CD4-positive, alpha-beta T cell treated with Interleukin-4 for 4 hours (primary cell): ENCODE measurements at places on chromosomes 7 and 10.

- DNase-seq: no peak
These were observed 161.5 kb downstream of the SEMA3D start for GRCh38 chr7:85025312-85025756.

DNA sequence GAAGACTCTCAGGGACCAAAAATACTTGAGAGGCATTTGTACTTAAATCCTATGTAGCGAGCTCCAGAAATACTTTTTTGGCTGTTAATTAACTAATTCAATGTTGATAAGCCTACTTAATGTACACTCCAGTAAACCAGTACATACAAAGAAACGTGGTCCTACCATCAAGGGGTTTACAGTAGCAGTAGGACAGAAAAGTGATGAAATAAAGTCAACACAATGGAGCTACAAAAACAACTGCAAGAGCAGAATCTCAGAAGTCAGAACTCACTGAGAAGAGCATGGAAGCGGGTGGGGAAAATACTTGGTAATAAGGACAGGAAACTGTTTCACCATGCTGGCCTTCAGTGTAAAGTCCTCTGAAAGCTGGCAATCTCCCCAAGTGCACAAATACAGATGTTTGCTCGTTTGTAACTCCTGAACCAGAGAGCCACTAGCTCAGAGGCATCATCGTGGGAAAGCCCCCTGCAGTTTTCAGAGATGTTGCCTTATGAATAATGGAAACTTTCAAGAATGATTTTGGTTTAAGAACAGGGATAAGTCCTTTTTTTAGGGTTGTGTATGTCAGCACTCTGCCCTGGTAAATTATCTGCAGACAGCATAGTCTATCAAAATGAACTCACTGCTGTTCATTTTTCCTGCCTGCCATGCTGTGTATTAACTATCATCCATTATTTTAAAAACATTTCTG is 233.2 kb downstream of the SORCS1 start:
- no peak for DNase-seq

- DNase-seq: no peak
These were observed 56.3 kb upstream of the CAMK2B start for GRCh38 chr7:44381494-44382220.

GRCh38 chr7:69953136-69954067 is 355.1 kb downstream of the AUTS2 start:
- no peak for DNase-seq

GRCh38 chr7:92691578-92691977 is 101.4 kb upstream of the FAM133B start:
- peak; percentile 72 for DNase-seq

DNA sequence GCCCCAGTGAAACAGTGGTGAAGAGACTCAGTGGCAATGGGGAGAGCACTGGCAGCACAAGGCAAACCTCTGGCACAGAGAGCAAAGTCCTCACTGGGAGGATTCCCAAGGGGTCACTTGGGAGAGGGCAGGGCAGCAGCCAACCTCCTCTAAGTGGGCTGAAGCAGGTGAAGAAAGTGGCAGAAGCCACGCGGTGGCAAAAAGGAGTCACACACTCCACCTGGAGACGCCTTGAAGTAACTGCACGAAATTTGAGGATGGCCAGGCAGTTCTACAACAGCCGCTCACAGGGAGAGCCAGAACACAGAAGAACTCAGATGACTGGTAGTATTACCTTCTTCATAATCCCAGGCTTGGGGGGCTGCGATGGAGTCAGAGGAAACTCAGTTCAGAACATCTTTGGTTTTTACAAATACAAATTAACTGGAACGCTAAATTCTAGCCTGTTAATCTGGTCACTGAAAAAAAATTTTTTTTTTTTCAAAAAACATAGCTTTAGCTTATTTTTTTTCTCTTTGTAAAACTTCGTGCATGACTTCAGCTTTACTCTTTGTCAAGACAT is 574 bp upstream of the IL6 start:
- peak; percentile 39 for DNase-seq

- no peak for DNase-seq
These were observed 55.9 kb upstream of the PCGF5 start for GRCh38 chr10:91164520-91165065.

- no peak for DNase-seq
These were observed 174.8 kb upstream of the NAMPT start for GRCh38 chr7:106459397-106460072.

GRCh38 chr7:18019555-18019954 is 8.1 kb downstream of the PRPS1L1 start:
- no peak for DNase-seq

- DNase-seq: no peak
These were observed 181.1 kb downstream of the TNS3 start for GRCh38 chr7:47400741-47401206.

- no peak for DNase-seq
These were observed 60.0 kb upstream of the CYTH3 start for GRCh38 chr7:6332386-6332785.

- DNase-seq: no peak
These were observed 376.4 kb downstream of the TCERG1L start for GRCh38 chr10:130935128-130935439.

DNA sequence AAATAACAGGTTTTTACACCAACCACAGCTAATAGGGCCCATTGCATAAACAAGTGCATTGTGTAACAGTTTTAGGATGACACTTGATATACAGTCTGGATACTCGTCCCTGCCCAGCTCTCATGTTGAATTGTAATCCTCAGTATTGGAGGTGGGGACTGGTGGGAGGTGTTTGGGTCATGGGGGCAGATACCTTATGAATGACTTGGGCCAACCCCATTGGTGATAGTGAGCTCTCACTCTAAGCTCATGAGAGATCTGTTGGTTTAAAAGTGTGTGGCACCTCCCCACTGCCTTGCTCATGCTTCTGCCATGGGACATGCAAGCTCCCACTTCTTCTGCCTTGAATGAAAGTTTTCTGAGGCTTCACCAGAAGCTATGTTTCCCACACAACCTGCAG is 136.7 kb downstream of the PDE1C start:
- DNase-seq: no peak

- no peak for DNase-seq
These were observed 19.8 kb upstream of the AKR1B1 start for GRCh38 chr7:134478707-134479106.

DNA sequence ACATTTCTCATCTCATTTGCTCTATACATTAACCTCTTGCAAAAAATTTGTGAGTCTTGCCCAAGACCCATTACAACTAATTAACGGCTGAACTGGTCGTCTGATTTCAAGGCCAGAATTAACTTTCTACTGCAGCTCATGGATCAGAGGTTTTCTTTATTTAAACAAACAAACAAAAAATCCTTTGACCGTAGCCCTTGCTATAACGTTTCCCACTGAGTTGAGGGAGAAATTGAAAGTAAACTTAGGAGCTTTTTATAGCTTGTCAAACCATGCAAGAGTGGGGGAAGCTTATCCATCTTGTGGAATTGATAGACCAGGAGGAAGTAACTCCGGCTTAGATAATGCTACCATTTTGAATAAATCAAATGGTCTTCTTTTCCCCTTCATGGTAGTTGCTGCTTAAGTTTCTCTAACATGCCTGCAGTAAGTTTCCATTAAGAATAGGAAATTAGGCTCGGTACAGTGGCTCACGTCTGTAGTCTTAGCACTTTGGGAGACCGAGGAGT is 3.3 kb downstream of the SRGN start:
- DNase-seq: no peak

DNA sequence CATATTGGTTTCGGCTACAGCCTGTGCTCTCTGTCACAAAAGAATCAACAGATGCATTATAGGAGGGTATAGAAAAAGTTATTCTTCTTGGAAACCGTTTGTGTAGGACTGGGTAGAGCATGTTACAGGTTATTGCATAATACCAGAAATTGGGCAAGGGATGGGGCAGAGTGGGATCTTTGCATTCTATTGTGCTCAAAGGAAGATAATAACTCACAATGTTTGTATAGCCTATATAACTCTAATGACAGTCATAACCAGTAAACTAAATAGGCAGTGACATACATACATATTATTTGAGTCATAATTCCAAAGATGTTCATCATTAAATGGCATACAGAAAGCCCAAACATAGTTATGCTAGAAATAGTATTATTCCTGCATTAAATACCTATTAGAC is 179.7 kb downstream of the XPNPEP1 start:
- DNase-seq: no peak

GRCh38 chr10:32937911-32938424 is 20.1 kb downstream of the ITGB1 start:
- DNase-seq: no peak

DNA sequence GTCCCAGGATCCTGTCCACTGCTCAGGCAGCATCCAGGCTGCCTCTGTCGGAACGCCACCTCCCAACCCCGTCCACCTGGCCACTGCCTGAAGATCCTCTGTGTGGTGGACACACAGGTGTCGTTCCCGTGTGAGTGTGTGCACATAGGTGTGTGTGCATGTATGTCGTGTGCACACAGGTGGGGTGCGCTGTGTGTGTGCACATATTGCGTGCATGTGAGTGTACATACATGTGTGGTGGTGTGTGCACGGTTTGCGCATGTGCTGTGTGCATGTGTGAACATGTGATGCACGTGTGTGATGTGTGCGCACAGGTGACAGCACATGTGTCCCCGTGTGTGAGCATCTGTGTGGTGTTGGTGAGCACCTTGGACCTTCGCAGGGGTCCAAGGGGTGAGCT is 7.1 kb downstream of the TMEM184A start:
- no peak for DNase-seq

- no peak for DNase-seq
These were observed 80.3 kb downstream of the SKAP2 start for GRCh38 chr7:26784118-26784517.

- no peak for DNase-seq
These were observed 992 bp upstream of the IGF2BP3 start for GRCh38 chr7:23471106-23471859.

DNA sequence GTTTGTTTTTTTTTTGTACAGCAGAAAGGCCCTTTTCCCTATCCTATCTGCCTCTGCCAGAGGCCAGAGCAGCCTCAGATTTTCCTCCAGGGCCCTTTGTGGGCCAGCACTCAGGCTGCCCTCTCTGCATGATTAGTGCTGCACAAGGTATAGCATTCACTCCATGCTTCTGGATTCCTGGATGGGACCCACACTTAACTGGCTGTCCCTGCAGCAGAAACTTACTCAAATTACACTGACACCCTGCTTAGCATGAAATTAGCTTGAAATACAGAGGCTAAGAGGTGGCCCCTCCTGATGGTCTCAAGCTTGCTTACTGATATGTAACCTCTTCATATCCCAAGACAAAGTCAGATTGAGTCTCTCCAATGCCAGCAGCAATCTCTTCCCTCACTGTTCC is 239.3 kb downstream of the SORCS1 start:
- no peak for DNase-seq

- DNase-seq: no peak
These were observed 98.4 kb upstream of the FAM3C start for GRCh38 chr7:121494516-121494915.

DNA sequence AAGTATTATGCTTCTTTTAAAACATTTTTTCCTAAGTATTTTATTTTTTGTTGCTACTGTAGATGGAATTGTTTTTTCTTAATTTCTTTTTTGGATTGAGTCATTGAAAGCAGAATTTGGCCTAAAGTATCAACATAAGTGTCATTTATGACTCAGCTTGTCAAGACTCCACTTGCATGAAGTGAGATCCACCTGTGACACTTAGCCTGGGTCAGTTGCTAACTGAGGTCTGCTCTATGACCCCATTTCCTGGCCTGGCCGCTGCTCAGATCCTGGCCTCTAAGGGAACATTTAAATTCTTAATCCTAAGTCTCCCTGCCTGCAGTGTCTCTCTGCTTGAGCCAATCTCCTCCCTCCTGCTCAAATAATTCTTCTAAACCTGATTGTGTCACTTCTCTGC is 35.5 kb downstream of the TMEM270 start:
- DNase-seq: no peak

DNA sequence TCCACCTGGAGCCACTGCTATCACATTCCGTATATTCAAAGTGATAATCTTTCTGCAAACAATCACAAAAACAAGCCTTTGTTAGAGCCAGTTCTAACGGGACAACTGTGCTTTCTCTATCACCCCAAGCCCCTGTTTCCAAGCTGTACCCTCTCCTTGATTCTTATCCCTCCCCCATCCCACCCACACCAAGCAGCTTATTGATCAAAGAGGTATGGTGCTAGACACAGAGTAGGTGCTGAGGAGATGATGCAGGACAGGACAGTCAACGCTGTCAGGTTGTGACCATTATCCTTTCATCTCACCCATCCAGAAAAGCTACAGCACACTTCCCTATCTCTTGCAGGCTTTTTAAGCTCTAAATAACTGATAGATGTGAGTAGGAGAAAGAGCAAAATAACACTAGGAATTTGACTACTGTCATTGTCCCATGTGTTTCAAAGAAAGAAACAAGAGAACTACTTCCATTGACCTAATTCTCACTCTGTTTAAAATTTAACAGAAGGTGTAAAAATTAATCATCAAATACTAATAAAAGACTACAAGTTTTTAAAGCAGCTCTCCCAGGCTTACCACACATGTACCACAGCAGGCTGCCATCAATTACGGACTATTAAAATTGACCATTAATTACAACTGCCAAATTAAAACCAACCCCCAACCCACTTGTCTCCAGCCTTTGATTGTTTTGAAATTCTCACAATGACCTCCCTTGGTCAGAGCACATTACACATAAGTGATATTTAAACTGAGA is 94.3 kb downstream of the ELAPOR2 start:
- no peak for DNase-seq

- no peak for DNase-seq
These were observed 851.0 kb downstream of the KCNMA1 start for GRCh38 chr10:76786504-76787072.

GRCh38 chr7:100007887-100008286 is 7.5 kb upstream of the ZKSCAN1 start:
- no peak for DNase-seq

DNA sequence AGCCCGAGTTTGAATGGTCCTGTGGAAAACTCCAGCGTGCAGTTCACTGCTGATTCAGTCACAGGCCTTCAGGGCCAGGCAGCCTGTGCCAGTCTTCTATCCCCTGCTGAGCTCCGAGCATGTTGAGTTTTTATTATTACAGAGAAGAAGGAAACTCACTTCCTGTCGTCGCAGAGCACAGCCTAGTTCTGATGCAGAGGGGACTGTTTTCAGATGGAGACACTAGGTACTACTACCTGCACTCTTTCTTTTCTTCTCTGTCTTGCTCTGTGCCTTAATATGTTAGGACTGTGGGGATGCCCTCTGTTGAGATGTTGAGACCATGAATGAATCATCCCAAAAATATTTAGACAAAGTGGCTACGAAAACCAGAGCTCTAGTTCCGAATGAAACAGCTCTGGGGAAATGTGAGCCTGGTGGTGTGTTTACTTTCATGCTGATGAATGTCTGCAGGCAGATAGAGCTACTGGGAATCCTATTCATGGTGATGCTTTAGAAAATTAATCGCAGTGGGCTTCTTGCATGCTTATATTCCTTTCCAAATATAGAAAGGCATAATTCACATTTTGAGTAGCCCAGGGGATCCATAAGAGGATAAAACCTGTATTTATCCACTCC is 29.6 kb downstream of the CASP7 start:
- DNase-seq: no peak

DNA sequence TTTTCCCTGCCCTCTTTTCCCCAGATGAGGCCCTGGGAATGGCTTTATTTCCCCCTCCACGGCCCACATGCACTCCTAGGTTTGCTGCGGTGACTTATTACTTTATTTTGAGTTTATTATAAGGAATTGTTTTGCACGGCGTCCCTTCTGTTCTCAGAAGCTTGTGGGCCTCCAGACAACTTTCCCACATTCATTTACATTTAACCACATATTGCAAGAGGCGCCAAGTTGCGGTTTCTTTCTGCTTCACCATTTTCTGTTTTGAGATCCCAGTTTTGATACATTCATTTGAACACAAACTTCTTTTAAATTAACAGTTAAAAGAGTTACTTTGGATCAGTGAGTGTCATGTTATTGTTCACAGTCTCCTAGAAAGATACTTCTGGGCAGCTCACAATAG is 532.5 kb upstream of the MGMT start:
- no peak for DNase-seq

- no peak for DNase-seq
These were observed 18.2 kb downstream of the ZNF783 start for GRCh38 chr7:149280151-149280550.
